Myocyte (in vitro differentiated cells): ENCODE measurements at places on chromosomes 12 and 14. TPM values are rescaled to one million over a fixed set of nuclear protein-coding genes. Genes with fewer than 3 reads are reported as not detected.

GRCh38 chr14:96265383-96266095, 9.5 kb downstream of the BDKRB1 start:
- DNase-seq, result no peak

DNA sequence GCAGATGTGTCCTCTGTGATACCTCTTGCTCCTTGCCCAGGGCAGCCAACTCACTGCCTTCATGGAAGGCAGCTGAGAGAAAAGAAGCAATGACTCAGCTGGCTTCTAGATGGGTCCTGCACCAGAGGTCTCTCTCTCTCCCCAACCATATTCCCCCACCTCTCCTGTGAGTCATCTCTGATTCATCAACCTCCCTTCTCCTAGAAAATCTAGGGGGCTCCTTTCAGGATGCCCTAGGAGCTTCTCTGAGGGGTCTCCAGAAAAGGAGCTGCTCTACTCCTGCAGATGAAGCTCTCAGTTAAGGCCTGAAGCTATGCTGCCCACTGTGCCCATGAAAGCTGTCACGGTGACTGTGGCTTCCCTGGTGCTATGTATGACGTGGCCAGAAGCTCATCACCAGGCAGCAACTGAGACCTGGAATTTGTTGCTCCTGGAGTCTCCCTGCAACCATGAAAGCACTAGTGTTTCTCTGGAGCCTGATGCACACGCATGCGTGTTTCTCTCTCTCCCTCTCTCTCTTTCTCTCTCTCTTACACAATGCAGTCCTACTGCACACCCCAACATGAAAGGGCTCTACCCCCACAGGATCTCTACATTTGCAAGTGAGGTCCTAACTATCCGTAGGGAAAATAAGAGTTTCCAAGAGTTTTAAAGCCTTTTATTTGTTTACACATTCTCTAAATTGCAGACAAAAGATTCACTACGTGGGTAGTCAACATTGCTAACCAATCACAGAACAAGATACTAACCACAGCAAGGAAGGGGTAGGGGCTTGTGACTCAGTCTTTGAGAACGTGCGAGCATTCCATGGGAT, 285.3 kb downstream of the DPF3 start:
- peak; percentile 82 for DNase-seq

NGB gene
- total RNA-seq, result not detected in 2 replicates

- no peak for DNase-seq
These were observed 19.5 kb upstream of the HIGD1C start for GRCh38 chr12:50932787-50933280.

TEAD4 gene
- 328 and 451 TPM in 2 replicates for total RNA-seq

CD163L1 gene
- 5.7 and 11.2 TPM in 2 replicates for total RNA-seq

SNX6 gene
- total RNA-seq, result 157 and 173 TPM in 2 replicates

- no peak for DNase-seq
These were observed 85.4 kb upstream of the ETV6 start for GRCh38 chr12:11563785-11564739.

DNA sequence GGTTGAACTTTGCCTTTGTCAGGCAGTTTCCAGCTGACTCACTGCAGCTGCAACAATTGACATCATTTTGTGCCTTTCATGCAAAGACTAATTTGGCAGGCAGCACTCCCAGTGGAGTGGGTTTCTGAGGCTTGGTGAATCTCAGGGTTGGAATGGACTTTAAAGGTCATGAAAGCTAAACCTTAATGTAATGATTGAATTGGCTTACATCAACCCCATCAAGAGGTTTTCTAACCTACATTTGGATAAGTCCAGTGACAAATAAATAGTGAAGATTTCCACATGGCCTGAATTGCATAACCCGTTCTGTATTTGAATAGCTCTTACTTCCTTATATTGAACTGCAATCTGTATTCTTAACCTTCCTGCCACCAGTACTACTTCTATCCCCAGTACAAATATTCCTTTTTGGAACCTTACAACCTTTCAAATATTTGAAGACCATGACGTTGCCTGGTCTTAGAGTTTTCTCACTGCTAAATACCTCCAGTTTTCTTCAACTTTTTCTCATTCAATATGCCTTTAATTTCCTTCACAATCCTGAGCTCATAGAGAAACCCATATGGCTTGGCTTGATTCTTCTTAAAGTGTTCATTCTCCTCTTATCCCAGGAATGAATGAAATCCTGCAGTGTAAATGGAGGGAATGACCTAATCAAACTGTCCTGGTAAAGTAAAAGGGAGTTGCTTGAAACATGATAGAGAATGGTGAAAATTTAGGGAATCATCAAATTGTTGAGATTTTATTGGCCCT, 168.1 kb upstream of the NOVA1 start:
- peak; percentile 69 for DNase-seq

DNA sequence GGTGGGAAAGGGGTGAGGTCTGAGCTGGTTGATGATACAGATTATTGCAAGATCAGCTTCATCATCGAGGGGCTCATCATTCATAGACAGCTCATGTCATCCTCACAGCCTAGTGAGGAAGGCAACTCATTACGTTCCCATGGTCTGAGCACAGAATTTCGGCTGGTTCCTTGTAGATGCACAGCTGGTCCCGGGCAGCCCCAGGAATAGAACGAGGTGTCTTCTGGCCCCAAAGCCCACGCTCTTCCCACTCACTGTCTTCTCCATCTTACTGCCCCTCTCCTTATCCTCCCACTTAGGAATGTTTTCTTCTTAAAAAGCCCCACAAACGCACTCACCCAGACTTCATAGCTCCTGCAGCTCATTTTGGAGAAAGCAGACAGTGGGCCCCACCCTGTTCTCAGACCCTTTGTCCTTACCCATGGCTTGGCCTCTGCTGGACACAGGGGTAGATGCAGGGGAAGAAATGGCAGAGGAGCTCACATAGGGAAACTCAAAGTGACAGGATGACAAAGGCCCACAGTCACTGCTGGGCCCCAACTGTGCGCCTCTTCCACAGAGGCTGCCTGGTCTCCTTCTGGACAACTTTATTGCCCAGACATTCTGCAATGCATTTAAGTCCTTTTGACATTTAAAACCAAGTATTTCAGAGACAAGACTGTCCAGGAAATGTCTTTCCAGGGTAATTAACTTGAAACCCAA, 162.2 kb downstream of the ADGRD1 start:
- no peak for DNase-seq

GRCh38 chr14:88299865-88300530, 23.1 kb downstream of the KCNK10 start:
- DNase-seq, result no peak

KRT2 gene
- not detected in 2 replicates for total RNA-seq
